Fibroblast of pulmonary artery (primary cell): ENCODE measurements at places on chromosomes 5 and 9.
A peak's percentile ranks its signal among the peaks of the same experiment; 100 is the strongest.

GRCh38 chr9:138038244-138038671 is 160.7 kb downstream of the CACNA1B start:
- DNase-seq = no peak

DNA sequence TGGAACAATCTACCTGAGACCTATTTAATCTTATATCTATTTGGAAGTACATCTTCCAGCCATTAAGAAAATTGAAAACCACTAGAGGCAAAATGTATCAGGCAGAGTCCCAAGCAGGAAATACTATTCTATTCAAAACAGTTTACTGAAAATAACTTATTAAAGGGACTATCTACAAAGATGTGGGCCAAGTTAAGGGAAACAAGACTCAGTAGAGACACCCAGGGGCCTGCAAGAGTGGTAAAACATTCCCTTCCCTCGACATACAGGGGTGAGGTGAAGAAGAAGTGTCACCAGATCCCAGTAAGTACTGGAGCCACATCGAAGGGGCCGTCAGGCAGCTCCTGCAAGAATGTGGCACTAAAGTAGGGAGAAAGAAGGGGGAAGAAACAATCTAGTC is 12.1 kb upstream of the NRG2 start:
- DNase-seq = no peak

DNA sequence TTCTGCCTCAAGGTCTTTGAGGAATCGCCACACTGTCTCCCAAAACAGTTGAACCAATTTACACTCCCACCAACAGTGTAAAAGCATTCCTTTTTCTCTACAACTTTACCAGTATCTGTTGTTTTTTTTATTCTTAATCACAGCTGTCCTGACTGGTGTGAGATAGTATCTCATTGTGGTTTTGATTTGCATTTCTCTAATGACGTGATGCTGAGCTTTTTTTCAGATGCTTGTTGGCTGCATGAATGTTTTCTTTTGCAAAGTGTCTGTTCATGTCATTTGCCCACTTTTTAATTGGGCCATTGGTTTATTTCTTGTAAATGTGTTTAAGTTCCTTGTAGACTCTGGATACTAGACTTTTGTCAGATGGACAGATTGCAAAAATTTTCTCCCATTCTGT is 400.0 kb downstream of the DEPDC1B start:
- no peak for DNase-seq

DNA sequence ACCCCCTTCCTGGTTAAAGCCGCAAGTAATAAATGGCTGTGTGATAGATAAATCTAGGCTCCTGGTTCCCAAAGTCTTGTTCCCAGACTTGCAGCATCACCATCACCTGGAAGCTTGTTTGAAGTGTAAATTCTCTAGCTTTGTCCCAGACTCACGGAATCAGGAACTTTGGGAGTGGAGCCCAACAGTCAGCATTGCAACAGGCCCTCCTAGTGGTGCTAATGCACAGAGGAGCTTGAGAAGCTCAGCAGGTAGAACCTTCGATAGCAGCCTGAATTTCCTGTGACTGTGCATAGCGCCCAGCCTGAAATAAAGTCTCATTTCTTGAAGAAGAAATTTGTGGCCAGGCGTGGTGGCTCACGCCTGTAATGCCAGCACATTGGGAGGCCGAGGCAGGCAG is 30.3 kb upstream of the MELK start:
- DNase-seq = no peak

- DNase-seq = peak; percentile 89
Measured at GRCh38 chr9:127066851-127067136, 55.6 kb downstream of the ANGPTL2 start.

GRCh38 chr9:35397216-35397698 is 92.7 kb upstream of the RUSC2 start:
- no peak for DNase-seq

DNA sequence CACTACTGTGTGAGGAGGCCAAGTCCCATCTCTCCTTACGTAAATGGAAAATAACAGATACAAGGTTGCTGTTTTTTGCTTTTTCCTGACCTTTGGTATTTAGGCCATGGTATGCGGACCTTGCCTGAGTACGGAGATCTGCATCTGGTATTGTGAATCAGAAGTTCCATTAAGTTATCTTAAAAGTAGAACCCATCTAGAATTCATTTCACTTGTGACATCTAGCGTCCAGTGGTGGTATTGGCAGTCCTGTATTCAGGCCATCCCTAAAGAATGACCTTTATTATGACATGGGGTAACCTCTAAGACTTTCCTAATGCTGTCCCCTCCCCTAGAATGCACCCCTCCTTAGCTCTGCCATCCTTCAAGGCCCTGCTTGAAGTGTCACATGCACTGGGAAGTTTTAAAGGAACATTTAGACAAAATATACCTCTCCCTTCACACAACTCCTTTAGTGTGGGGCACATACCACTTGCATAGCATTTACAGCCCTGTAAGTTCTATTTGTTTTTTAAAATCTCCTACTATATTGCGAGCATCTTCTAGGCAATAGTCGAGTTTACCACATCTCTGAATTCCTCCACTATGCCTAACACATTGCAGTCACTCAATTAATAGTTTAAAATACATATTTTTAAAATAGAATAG is 1.9 kb upstream of the SPDL1 start:
- DNase-seq = peak; percentile 74

- no peak for DNase-seq
Measured at GRCh38 chr5:174852143-174852542, 127.8 kb downstream of the MSX2 start.

DNA sequence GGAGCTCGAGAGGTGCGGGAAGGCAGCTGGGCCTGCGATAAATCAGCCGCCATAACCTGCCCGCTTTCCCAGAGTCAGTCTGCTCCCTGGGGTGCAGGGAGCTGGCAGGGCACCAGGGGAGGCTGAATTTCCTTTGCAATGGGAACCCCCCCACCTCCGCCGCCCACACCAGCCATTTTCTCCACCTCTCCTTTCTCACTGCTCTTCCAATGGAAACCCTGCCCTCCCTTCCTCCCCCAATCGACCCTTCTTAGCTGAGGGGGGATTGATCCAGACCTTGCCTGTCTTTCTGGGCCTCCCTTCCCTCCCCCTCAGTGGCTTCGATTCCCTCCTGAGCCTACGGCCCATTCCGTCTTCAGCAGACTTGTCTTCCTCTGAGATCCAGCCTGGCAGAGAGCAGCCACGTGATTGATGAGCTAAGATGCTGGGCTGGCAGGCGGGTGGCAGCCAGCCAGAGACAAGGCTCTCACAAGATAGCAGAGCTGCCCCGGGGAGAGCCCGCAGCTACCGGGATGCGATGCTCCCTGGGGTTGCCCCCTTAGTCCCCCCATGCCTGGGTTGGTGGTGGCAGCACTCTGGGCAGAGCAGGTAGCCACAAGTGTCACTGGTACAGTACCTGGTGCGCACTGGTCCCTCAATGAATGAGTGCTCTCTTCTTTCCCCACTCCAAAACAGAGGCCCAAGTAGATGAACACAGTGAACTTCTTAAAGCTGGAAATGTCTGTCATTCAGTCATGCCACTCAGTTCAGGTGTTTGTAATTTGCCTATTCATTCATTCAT is 53.7 kb upstream of the FABP6 start:
- peak; percentile 40 for DNase-seq

GRCh38 chr9:33489066-33489465 is 15.3 kb upstream of the NOL6 start:
- no peak for DNase-seq

DNA sequence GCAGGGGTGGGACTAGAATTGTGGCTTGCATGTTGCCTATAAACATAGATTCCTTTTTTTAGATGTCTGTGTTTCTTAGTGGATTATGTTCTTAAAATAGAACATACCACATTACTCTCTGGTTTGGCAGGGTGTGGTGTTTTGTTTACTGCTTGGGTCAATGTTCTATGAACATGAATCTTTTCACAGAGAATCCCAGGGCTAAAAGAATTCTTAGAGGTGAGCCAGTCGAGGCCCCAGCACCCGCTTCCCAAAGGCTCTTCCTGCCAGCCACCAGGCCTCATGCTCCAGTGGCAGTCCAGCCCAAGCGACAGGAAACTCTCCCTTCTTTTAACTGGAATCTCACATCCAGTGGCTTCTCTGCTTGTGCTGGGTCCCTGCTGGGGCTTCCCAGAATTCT is 126.6 kb downstream of the C9orf152 start:
- DNase-seq = peak; percentile 60

DNA sequence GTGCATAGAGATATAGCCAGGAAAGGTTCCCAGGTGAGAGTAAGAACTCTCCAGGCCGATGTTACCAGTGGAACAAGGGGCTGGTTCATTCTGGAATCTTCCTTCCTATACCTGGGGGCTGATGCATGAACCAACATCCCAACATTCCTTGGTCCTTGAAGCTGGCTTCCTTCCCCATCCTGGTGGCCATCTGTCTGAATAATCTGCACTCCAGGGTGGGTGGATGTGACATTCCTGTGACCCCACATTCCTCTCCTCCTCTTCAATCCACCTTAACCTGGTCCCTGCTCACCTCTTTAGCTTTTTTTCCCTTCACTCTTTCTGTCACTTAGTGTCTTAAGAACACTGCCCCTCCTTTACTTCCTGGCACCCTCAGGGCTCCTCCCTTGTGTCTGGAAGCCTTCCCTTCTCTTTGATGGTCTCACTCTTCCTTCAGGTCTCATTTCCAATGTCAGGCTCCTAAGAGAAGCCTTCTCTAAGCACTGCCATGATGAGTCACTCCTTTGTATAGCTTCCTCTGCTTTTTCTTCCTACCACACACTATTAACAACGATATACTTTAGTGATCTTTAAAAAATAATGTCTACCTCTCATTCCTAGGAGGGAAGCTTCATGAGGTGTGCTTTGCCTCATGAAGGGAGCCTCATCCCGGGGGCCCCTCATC is 80.3 kb downstream of the BOD1 start:
- peak; percentile 24 for DNase-seq

GRCh38 chr9:18863791-18864190 is 169.2 kb downstream of the SAXO1 start:
- no peak for DNase-seq

DNA sequence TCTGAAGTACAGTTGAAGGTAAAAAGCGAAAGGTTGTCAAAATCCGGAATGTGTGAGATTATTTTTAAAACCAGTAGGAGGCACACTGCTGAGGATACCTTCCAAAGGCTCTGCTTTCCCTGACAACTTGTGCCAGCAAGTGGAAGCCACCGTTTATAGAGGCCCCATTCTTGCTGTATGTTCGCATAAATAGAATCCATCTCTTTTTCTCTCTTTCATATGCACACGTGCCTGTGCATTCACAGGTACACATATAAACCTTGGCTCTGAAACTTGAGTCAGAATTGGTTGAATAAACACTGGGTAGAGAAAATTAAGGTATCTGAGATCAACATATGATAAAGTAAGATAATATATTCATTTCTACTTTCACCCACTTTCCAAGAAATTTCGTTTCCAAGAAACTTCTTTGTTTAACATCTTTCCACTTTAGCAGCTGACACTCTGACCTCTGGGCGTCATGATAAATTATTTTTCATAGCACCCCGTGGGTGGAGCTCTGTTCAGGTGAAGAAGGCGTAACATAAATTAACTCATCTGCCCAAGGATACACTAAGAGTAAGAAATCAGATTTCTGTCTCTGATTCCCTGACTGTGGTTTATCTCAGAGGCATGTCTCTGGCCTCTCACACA is 63.7 kb upstream of the RICTOR start:
- DNase-seq = no peak

DNA sequence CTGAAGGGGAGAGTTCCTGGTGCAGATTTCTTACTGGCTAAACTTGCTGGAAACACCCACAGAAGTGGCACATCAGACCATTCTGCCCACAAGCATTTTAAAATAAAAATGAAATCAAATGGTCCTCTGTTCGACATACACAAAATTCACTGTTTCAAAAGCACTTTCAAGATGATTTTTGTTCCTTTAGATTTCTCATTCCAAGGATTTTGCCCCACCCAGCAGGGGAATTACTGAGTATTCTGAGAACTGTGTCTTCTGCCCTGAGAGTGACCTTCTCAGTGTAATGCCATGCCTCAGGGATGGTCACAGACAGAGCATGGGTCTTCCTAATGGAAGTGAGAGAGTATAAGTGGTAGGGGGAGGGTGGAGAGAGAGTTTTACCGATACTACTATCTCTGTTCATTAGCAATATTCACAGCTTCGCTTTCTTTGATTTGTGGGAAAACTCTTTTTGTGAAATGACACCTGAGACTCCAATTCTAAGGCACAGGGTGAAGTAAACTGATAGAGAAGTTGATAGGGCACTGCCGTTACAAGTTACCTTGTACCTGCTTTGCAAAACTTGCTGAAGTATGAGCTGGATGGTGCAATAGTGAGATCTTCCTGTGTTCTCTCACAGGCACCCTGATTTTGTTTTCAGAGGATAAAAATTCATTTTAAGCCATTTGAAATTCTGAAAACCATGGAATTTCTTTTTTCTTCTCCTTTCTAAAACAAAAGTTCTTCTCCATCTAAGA is 95.8 kb upstream of the CD180 start:
- DNase-seq = no peak

DNA sequence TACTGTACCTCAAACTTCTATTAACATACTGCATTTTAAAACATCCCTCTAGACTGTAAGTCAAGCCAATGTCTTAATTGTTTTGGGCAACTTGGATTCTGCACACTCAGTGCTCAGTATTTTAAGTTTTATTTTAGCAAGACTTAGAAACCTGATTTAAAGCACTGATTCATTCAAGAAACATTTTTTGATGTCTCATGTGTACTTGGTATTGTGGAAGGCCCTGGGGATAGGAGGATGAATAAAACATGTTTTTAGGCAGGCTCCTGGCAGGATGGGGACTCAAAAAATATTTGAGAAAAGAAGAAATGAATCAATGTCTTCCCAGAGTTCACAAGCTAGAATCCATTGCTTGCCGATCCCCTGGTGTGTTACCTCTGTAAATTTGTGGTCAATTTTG is 334.0 kb upstream of the PUM3 start:
- no peak for DNase-seq

- no peak for DNase-seq
Measured at GRCh38 chr9:122070728-122071515, 22.2 kb downstream of the TTLL11 start.

GRCh38 chr9:21294364-21294774 is 10.7 kb downstream of the IFNA5 start:
- peak; percentile 10 for DNase-seq

GRCh38 chr9:117414220-117414905 is 494 bp downstream of the ASTN2 start:
- peak; percentile 7 for DNase-seq

GRCh38 chr5:76180814-76181805 is 97.9 kb downstream of the SV2C start:
- no peak for DNase-seq

GRCh38 chr9:36903541-36904435 is 130.3 kb downstream of the PAX5 start:
- peak; percentile 87 for DNase-seq
